ENCODE measurements at places on chromosomes 3 and 15.

DNA sequence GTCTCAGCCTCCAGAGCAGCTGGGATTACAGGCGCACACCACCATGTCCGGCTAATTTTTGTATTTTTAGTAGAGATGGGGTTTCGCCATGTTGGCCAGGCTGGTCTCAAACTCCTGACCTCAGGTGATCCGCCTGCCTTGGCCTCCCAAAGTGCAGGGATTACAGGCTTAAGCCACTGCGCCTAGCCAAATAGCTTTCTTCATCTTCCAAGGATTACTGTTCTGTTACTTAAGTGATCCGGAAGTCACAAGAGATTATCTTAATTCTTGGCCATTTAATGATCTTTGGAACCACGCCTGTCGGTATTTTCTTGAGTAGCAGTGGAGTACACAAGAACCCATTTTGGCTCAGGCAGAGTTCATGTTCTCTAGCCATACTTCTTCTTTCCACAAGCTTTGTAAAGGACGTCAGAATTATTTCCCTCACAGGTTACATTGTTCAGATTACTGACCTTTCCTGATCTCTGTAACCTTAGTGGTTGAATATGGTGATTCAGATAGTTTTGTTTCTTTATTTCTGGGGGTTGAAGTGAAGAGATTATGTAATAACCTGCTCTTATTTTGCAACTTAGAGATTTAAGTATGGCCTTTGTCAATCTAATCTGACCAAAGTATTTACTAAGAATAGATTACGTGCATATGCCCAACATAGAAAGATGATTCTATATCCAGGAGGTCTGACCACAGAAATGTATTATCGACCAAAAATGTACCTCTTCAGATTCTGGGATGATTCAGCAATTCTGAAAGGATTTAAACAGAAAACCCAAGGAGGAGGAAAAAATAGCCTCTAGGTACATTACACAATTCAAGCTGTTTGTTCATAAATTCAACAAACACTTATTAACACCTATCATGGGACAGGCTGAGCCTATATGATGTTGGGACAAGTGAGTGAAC, 132.2 kb downstream of the GREM1 start:
- no peak for DNase-seq

DNA sequence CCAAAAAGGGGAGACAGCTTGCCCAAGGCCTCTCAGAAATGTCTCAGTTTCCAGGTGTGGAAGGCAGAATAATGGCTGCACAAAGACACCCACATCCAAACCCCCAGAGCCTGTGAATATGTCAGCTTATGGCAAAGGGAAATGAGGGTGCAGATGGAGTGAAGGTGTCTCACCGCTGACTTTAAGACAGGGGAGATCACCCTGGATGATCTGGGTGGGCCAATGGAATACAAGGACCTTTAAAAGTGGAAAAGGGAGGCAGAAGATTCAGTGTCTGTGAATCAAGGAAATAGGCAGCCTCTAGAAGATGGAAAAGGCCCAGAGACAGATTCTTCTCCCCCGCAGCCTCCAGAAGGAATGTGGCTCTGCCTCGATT, 48.8 kb upstream of the ATP2B2 start:
- DNase-seq, result no peak

DNA sequence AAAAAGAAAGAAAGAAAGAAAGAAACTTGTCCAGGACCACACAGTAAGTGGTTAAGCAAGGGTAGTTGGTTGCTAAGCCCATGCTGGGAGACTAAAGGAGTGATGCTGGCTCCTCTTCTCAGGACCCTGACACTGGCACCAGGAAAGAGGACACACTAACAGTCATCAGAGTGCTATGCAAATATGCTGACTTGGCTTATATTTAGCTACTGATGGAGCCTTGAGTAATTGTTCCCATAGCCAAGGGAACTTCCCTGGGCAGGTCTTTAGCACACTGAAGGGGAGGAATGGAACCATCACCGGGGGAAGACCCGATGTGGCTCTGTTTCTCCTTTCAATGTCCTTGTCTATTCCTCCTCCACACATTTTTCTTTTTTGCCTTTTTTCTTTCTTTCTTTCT, 6.2 kb downstream of the TMEM40 start:
- DNase-seq, result no peak

DNA sequence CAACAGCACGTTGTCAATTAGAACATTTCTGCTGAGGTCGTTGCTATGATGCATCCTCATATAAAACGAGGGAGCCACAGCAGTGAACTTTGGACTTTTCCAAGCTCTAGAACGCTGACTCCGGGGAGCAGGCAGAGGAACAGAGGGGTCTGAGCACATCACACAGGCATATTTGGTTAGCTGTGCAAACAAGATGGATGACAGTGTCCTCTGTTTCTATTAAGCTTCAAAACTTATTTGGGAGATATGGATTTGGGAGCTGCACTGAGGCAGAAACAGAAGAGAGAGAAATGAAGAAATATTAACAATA, 278.0 kb upstream of the TBL1XR1 start:
- no peak for DNase-seq

DNA sequence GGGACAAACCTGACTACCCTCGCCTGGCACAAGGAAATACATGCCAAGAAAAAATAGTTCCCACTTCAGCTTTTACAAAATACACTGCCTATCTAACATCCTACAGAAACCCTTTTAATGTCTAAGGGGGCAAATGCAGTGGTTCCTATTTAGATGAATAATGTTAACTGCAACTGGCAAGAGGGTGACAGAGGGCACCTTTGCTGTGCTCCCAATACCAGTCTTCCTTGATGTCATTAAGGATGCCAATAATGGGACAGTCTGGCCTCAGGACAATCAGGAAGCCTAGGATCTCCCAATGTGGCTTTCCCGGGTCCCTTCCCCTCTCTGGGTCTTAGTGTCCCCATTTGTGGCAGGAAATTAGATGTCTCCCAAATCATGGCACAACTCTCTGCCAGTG, 13.9 kb downstream of the CSRNP1 start:
- no peak for DNase-seq

- no peak for DNase-seq
Observed at GRCh38 chr15:58472821-58473581, 41.2 kb downstream of the LIPC start.
